ENCODE measurements at places on chromosomes 7 and 10.

DNA sequence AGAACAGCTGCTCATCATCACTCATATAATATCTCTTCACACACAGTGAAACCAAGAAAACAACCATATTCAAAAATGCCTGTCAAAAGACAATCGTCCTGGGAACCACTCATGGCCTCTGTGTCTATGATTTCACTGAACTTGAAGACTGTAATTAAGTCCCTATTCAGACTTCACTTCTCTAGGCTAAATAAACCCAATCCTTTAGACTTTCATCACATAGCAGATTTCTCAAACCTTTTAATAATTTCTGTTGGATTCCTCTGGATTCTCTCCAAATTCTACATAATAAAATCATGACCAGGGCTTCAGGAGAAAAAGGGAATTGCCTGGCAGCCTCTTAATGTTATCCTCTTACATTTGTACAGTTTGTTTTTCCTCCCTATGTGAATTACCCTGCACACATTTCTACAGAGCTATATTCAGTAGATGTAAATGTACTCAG is 201.1 kb downstream of the LRRN3 start:
- no peak for DNase-seq

DNA sequence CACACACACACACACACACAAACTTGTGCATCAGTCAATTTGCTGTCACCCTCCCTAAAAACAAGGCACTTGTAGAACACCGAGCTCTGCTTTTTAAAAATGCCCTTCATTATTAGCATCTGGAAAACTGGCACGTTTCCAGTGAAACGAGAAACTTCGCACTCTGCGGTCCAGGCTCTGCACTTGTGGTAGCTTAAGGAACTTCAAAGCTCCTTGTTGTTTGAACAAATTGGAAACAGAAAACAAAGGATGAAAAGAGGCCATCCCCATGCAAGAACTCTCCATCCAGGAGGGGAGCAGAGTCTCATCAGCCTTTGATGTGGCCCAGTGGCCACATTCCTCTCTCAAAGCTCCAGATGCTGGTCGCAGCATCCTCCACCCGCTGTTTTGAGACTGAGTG is 105.1 kb downstream of the C10orf90 start:
- DNase-seq, result no peak

- no peak for DNase-seq
Observed at GRCh38 chr10:91032611-91033206, 111.8 kb upstream of the ANKRD1 start.

DNA sequence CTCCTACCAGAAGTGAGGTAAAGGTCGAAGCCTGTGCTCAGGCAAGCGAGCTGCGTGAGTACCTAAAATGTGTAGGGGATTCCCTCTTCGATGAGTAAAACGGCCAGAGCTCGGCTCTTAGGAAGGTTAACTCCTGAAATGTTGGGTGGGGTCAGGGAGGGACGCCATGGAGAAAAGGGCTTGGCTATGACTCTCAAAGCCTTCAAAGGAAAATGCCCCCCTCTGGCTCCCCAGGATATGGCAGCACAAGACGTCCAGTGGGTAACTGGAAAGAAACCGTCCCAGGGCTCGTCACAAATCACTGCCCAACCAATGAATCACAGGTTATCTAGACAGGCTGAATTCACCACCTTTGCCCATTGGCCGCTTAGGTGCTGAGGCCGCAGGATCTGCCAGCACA is 58.0 kb downstream of the CALML3 start:
- no peak for DNase-seq

DNA sequence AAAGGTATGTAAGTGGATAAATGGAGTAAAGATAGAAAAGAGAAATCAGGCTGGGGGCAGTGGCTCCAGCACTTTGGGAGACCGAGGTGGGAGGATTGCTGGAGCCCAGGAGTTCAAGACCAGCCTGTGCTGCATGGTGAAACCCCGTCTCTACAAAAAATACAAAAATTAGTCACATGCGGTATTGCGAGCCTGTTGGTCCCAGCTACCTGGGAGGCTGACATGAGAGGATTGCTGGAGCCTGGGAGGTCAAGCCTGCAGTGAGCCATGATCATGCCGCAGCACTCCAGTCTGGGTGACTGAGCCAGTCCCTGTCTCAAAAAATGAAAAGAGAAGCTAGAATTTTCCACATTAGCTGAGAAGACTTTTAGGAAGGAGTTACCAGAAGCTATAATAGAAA is 14.8 kb downstream of the LCOR start:
- DNase-seq, result no peak

- no peak for DNase-seq
Observed at GRCh38 chr7:151166629-151167196, 781 bp downstream of the GBX1 start.

- peak; percentile 0 for DNase-seq
Observed at GRCh38 chr10:60704471-60704870, 73.8 kb upstream of the CDK1 start.

DNA sequence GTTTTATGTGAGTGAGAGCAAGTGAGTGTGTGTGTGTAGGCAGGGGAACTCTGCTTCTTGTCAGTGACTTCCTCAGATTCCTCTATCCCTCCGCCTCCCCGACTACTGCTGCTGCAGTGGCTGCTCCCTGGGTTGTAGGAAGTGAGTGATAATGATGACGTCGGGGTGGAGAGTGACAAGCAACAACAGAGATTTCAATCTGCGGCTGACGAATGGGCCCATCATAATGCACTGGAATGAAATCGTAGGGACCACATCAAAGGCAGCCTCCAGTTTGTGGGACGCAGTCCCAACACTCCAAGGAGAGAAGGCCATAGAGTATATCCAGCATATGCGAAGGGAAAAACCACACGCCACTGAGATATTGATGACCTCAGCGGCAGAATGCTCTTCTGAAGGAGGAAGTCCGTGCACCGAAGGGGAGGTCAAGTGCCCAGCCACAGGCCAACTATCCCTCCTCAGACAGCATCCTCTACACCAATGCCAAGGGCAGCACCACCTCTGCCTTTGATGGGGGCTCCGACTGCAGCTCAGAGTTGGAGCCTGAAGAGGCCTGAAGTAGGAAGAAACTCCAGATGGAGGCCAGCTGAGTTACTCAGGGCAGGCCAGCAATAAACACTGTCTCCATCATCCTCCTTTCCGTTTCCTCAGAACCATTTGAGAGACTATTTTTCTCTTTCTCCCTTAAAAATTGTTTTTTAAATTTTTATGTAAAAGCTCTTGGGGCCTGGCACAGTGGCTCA is 11.3 kb upstream of the STMP1 start:
- DNase-seq, result no peak

GRCh38 chr10:60430017-60430416 is 40.3 kb upstream of the ANK3 start:
- no peak for DNase-seq

GRCh38 chr7:6482307-6482706 is 34.6 kb upstream of the DAGLB start:
- DNase-seq, result no peak

DNA sequence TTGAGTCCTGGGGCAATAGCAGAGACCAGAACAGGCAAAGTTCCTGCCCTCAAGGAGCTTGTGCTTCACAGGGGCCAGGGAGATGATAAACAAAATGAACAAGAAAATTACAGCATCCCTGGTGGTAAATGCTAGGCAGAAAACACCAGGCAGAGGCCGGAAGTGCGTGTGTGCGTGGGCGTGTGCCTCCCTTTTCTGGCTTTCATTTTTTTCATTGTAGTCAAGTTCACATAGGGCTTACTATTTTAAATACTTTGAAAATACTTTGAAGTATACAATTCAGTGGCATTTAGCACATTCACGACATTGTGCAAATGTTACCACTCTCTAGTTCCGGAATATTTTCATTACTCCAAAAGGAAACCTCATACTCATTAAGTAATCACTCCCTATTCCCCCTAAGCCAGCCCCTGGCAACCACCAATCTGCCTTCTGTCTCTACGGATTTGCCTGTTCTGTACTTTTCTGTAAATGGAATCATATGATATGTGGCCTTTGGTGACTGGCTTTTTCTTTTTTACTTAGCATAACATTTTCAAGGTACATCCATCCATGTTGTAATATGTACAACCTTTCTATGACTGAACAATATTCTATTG is 88.1 kb upstream of the PDCD4 start:
- no peak for DNase-seq

DNA sequence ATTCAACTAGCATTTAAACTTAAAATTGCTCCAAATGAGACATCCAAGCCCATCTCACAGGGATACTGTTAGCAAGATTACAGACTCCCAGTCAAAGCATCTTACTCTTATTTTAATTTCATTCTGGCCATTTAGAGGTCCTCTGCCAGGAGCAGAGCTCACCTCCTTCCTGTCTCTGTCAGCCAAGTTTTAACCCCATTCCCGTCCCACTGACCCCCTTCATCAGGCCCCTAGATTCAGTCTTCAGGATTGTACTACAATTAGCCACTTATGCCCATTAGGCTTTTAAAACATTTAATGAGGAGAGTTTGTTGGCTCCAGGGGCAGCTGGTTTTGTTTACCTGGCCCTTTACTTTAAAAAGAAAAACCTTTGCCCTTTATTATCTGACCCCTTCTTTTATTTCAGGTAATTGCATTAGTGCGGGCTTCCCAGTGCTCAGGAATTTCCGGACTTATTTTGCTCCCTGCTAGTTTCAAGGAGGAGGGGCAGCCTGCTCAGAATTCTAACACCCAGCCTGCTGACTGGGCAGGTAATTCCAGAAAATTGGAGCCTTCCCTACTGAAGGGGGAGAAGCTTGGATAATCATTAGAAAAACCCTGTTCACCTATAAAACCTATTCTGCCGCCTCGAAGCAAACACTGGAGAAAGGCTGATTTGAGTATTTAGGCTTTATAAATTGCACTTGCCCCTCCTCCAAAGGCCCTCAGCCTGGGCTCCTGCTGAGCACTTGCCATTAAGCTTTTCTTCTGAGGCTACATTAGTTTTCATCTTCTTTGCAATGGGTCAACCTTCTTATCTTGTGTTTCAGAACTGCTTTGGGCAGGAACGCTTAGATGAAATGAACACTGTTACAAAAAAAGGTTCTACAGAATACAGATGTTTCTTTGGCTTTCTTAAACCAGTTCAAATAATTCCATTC is 200.5 kb upstream of the HPS1 start:
- no peak for DNase-seq

DNA sequence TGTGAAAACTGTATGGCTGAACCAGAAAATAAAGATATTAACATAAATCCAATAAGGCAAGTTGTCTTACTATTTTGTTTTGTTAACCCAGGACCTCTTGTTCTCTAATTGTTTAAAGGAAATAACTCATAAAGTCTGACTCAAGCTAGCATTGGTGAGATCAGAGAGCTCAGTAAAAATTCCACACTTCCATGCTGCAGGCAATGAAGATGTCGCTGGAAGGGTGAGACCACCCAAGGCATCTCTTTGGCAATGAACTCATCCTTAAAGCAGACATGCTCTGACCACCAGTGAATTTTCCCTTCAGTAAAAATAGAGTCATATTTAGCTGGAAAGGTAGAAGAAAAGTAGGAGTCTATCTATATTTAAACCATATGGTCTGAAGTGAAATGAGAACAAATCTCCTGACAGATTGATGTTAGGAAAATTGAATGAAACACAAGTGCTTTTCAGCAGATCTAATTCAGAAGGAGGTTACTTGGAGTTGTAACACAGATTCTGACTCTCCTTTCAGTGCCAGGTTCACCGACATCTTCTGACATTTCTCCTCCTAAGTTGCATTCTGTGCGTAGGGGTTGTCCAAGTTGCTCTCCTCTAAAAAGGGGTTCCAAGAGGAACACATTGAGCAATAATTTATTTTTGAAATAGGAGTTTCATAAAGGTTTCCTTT is 32.8 kb upstream of the VIPR2 start:
- DNase-seq, result no peak

- DNase-seq, result no peak
Observed at GRCh38 chr10:34198953-34199352, 616.1 kb downstream of the PARD3 start.

DNA sequence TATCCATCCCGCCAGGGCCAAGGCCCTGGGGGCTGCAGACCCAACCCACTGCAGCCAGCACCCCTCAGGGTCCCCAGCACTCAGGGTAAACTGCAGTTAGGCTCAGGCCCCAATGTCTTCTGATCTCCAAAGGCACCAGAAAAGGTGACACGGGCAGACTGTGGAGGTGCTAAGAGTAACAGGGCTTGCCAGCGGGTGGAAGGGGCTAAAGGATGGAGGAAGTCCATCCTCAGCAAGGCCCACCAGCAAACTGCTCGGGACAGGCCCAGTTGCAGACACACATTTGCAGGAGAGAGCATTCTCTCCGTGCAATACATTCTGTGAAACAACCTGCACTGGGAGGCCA is 95.6 kb upstream of the DDC start:
- no peak for DNase-seq

- DNase-seq, result no peak
Observed at GRCh38 chr10:76192694-76193320, 761.4 kb downstream of the LRMDA start.

GRCh38 chr7:35754741-35755140 is 46.1 kb upstream of the SEPTIN7 start:
- DNase-seq, result no peak

DNA sequence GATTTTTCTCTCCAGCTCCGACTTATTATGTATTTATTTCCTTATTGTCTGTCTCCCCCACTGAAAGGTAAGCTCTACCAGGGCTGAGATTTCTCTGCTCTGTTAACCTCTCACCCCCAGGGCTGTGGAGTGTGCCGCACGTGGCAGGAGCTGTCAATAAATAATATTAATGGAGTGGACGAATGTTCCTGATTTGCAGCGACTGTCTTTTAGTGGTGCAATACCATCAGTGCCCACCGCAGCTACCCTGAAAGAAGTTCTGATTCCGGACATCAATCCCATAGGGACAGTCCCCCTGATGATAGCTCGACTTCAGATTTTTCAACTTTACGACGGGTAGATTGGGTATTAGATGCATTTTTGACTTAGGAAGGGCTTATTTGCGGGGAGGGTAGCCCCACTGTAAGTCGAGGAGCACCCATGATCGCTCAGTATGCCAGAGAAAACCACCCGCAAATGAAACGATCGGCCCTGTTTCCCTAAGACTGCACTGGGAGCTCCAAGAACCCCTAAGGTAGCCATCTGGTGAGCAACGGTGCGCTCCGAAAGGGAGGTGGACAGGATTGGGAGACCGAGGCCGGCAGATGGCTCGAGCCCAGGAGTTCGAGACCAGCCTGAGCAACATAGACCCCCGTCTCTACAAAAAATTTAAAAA is 986 bp upstream of the PPP2R2D start:
- DNase-seq, result no peak

- no peak for DNase-seq
Observed at GRCh38 chr7:115734641-115735040, 295.9 kb downstream of the TFEC start.

DNA sequence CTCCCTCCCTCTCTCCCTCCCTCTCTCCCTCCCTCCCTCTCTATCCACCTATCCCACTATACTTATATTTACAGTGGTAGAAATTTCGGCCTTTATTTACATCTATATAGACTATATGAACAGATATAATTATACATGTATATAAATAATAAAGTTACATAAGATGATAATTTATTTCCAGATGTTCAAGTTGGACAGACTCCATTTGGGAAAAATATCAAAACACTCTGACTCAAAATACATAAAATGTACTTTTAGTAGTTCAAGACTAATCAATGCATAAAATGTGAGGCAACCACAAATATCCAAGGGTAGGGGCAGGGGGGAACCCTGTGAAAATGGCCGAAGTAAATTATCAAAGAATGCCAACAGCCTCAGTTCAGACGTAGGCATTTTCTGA is 203.0 kb downstream of the FANK1 start:
- DNase-seq, result no peak

GRCh38 chr7:94060752-94061151 is 56.6 kb upstream of the BET1 start:
- no peak for DNase-seq
